Fibroblast of the conjunctiva (primary cell): ENCODE measurements at places on chromosomes 5 and 9.

DNA sequence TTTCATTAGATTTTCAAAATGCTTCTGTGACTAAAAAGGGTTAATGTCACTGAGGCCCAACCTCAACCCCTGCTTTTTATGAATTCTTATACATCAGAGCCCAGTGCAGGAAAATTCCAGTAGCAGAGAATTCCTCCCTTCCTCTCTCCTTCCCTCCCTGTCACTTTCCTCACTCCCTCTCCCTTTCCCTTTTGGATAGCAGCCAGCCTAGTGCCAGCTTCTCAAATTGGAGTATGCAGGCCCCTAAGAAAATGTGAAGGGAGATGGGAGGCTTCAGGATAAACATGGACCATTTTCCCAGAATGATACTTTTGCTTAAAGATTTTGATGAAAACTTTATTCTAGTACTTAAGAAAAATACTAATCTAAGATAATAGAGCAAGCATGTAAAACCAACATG, 507.4 kb downstream of the KDM4C start:
- no peak for DNase-seq

DNA sequence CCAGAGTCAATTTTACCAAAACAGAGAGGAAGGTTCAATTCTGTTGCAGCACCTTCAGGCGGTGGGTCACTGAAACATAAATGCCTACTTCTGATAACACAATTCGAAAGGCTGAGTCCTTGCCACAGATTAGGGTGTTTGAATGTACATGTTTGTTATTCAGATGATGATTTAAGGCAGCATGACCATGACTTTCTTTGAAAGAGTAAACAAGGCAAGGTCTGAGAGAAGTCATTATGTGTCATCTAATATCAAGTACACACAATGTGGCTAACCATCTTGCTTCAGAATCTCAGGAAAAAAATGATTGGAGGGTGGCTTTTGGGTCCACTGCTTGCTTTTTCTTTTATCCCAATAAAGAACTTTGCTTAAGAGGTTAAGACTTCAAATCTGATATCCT, 457.5 kb downstream of the TAF11L14 start:
- no peak for DNase-seq

- no peak for DNase-seq
These were observed 6.5 kb downstream of the ORM2 start for GRCh38 chr9:114336157-114336556.

GRCh38 chr5:157121709-157122108, 12.9 kb upstream of the HAVCR2 start:
- no peak for DNase-seq

DNA sequence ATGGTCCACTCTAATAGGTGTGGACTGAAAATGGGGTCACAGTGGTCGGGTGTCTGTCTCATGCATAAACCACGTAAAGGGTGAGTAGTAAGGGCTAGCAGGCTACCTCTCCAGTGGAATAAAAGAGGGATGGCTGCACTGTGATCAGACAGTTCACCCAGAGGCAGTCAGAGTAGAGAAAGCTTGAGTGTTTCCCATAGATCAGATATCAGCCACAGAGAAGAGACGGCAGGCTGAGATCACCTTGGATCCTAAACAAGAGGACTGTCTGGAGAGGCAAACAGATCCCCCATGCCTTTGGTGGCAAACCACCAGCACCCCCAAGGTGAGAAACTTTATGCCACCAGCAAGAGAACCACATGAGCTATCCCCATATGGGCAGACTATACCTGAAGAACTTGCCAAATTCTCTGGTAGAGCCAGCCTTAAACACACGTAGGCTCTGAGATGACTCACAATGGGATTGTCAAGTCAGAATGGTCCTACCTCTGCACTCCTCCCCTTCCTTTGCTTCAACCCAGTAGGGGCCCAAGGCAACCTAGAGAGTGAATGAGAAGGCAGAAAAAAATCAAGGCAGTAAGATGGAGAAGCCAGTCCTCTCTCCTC, 205.2 kb upstream of the MAP3K1 start:
- no peak for DNase-seq

GRCh38 chr5:29218138-29218537, 1975.3 kb upstream of the CDH6 start:
- no peak for DNase-seq

- no peak for DNase-seq
These were observed 24.0 kb upstream of the GPR151 start for GRCh38 chr5:146539973-146540372.

- no peak for DNase-seq
These were observed 211.5 kb upstream of the RPS23 start for GRCh38 chr5:82489683-82490082.

- DNase-seq, result no peak
These were observed 35.2 kb upstream of the CRB2 start for GRCh38 chr9:123320814-123321213.

DNA sequence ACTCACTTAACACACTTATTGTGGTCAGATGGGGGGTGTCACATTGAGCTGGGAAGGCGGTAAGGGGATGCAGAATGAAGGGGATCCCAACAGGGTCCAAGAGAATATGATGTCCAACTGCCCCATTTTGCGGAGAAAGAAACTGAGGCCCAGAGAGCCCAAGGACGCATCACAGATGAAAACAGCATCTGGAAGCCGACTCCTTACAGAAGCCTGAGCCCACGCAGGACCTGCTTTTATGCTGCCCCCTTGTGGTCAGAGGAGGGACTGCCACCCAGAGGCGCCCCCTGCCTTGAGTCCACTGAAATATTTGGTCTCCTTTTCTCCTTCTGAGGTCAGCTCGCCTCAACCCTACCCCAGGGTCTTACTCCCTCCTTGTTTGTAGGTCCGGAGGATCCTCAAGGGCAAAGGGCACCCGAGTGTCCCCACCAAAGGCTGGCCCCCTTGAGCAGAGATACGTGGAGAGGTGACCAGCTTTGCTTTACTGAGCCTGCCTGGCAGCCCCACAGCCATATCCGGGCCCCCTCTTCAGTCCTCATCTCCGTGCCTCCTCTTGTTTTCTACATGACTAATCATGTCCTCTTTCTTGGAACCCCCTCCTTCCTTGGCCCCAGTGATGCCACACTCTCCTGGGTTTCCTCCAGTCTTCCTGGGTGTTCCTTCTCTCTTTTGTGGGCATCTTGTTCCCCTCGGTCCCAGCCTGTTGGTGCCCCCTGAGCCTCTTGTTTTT, 30.0 kb upstream of the TTLL11 start:
- DNase-seq, result peak; percentile 47

GRCh38 chr9:134040781-134041648, 15.7 kb downstream of the BRD3OS start:
- no peak for DNase-seq

- no peak for DNase-seq
These were observed 25.9 kb downstream of the SRFBP1 start for GRCh38 chr5:121987685-121988073.

- no peak for DNase-seq
These were observed 96.5 kb upstream of the DAB2 start for GRCh38 chr5:39521098-39521860.

DNA sequence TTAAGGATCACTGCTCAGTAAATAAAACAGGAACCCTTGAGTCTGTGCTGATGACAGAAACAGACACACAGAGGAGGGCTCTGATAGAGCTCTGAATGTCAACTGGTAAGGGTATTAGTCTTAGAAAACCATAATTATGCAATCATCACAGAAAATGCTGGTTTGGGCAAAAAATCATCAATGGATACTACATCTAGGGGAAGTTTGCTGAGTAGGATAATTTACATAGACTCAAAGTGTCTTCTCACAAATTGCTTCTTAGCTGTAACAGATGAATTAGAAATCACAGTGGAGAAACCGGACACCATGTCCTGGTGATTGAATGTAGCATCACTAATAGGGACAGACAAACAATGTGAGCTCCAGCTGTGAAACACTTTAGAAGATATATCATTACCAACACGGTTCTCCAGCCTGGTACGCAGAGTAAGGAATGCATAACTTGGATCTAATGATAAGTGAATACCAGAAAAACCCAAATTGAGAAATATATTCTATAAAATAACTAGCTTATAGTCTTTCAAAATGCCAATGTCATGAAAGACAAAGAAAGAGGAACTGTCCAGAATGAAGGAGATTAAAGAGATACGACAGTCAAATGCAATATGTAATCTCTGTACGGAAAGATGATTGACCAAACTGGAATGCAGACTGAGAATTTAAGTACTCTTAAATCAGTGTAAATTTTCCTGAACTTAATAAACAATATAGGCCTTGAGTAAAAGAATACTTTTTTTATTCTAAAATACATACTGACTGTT, 17.3 kb downstream of the CHD1 start:
- DNase-seq, result no peak

DNA sequence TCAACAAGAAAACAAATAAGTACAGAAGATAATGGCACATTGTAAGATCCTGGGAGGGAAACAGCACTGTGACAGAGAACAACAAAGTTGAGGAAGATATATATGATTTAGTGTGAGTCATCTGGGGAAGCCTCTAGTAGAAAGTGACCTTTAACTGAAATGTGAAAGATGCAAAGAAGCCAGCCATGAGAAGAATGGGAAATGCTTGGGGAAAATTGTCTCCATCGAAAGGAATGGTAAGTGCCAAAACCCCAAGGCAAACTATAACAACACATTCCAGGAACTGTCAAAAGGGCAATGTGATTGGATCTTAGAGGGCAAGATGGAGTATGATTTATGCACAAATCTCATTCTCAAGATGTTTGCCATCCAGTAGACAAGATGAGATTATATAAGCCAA, 537.8 kb upstream of the BRINP1 start:
- DNase-seq, result no peak

DNA sequence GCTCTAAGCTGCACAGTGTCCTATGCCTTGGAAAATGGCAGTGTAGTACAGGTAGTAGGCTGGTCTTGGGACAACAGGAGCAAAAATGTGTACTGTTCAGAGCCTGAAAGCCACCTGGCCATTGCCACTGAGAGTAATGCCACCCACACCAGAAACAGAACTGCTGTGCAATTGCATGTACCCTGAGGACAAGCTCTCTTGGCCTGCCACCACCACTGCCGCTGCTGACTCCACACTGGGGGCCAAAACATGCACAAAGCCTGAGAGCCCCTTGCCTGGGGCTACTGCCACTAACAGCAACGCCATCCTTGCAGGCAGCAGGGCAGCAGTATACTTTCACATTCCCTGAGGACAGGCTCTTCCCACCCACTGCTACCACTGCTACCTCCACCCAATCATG, 251.9 kb upstream of the CDH12 start:
- DNase-seq, result no peak

GRCh38 chr5:38329132-38329715, 70.9 kb downstream of the EGFLAM start:
- DNase-seq, result no peak

GRCh38 chr9:4743131-4743875, 2.3 kb upstream of the AK3 start:
- DNase-seq, result no peak

DNA sequence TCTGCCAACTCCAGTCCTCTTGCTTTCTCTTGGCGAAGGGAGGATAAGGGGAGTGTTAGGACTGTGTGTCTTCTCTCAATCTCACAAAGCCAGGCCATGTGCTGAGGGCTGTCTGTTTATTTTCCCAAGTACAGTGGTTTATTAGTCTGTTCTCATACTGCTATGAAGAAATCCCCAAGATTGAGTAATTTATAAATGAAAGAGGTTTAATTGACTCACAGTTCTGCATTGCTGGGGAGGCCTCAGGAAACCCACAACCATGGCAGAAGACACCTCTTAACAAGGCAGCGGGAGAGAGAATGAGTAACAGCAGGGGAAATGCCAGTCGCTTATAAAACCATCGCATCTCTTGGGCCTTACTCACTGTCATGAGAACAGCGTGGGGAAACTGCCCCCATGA, 36.2 kb upstream of the CKS2 start:
- DNase-seq, result no peak

DNA sequence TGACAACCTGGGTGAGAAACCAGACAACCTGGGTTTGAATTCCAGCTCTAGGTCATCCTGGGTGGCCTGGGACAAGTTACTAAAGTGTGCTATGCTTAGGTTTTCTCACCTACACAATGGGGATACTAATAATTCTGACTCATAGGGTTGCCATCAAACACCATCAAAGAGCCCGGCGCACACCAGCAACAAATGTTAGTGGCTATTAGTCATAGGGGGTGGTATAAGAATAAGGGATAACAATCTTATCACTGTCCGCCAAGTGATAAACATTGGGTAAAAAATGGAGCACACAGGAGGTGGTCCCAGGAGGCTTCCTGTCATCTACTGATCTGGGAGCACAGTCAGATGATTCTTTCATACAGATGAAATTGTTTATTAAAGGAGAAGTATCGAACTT, 61.4 kb upstream of the AFAP1L1 start:
- DNase-seq, result no peak

DNA sequence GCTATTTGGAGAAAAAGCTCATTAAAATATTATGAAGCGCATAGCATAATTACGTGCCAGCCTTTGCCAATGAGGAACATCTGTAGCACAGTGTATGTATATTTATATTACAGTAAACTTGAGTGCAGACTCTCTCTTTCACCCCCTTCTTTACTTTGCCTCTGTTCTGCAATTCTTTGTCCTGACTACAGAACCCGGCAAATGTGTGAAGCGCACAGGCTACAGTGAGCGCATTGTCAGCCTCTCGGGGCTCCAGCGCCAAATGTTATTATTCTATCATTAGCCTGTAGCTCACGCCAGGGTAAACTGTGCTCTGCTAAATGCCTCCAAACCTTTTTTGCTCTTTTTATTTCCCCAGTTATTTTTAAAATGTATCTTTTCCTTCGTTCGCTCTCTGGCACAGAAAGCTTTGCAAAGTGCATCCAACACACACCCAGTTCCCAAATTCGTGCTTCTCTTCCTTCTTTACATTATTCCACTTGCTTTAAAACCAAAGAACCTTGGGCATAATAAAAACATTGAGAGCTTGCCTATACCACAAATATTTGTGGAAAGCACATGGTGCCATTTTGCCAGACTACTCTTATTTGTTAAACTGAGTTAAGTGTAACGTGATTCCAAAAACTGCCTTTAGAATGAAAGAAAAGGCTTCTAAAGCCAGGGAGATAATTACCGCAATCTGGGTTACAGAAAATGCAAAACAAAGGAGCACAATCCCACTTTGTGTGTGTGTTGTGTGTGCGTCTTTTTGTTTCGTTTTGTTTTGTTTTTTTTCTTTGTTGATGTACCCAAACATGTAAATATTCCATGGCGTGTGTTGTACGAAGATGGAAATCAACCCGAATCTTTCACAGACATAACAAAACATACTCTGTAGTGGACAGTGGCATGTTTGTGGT, 164.1 kb upstream of the MPDZ start:
- DNase-seq, result no peak
